Coronary artery (tissue), 2 donors: ENCODE measurements at places on chromosomes 12 and 14.

DNA sequence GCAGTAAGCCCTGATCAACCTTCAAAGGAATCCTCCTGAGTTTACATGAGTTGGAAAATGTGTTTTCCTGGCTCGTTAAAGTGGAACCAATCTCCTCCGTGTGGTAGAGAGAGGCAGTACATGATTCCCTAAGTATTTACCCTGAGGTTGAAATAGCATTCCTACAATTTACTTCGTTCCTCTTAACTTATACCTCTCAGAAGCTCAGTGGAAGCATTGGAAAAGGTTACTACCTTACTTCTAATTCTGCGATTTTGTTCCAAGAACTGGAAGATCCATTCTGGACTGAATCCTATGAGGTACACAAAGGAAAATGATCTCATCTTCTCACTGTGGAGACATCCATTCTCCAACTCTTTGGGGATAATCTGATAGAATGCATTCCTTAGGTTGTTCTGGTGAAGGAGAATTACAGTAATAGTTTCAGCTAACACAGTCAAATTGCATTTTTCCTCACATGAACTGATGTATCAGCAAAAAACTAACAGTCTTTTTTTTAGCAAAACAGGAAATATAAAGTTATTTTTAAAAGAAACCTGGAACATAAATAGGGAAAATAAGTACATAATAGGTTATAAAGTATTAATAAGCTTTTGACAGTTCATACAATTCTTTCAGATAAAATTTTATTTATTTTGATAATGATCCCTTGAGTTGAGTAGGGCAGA lies 475.6 kb downstream of the PDZRN4 start:
- no peak for DNase-seq

DNA sequence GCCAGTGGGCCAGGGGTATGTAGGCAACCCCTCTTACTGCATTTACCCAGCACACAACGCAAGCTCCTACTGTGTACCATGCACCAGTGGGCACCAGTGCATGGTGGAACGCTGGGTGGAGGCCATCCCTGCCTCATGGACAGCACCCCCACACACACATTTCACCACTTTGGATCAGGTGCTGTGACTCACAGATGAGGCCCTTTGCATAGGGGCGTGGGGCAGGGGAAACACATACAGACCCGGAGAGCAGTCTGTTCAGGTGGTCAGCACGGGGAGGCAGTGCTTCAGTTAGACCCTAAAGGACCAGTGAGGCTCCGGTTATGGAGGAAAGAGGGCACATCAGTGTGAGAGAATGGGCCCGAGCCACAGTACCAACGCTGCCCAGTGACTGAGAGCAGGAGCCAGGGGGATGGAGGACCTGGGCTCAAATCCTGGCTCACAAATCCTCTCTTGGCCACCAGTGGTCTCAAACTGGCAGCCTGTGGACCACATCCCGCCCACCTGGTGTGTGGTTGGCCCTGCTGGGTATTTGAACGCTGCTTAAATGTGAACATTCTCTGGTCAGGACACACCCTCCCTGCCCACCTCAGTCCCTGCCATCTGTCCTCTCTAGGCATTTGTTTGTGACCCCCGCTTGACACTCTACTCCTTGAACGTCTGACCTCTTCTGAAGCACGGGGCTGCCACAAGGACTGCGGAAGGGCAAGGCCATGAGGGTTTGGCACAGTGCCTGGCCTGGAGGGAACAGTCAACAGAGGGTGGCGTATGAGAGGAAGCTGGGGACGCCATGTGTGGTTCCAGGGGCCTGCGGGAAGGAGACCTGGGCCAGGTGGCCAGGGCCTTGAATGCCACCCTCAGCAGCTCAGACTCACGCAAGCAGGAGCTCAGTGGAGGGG lies 46.7 kb downstream of the FAM222A start:
- DNase-seq = peak; percentile 53

GRCh38 chr14:40414386-40414785 lies 982.2 kb upstream of the FBXO33 start:
- DNase-seq = no peak

DNA sequence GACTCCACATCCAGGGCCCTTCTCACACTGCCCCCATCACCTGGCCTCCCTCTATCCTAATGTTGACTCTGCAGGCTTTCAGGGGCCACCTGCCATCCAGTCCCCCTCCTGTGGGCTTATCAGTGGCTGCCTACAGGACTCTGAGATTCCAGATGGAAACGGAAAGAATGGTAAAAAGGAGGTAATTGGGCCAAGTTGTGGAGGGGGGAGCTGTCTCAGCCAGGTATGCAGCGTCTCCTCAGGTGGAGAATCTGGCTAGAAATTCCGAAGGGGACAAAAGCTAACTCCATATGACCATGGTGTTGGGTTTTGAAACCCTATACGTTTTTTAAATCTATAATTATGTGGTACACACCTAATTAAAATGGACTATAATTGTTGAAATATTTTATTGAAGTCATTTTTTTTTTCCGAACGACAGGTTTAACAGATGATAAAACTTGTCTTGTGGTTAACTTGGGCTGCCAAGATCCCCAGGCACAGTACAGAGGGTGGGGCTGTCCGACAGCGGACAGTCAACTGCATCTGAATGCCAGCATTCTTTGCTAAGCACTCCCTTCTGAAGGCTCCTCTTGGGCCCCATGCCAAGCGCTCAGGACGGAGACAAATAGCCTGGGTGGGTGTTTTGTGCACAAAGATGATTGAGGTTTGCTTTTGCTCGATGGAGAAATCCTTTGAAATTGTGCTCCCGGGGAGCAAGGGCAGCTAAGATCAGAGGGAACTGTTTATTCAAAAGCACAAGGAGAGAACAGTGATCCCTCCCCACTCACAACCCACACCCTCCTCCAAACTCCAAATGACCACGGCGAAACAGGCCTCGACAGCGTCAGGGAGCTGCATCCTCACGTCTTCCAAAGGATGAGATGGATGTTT lies 365.6 kb downstream of the BCL11B start:
- no peak for DNase-seq

GRCh38 chr14:71855399-71856036 lies 76.7 kb upstream of the RGS6 start:
- no peak for DNase-seq

DNA sequence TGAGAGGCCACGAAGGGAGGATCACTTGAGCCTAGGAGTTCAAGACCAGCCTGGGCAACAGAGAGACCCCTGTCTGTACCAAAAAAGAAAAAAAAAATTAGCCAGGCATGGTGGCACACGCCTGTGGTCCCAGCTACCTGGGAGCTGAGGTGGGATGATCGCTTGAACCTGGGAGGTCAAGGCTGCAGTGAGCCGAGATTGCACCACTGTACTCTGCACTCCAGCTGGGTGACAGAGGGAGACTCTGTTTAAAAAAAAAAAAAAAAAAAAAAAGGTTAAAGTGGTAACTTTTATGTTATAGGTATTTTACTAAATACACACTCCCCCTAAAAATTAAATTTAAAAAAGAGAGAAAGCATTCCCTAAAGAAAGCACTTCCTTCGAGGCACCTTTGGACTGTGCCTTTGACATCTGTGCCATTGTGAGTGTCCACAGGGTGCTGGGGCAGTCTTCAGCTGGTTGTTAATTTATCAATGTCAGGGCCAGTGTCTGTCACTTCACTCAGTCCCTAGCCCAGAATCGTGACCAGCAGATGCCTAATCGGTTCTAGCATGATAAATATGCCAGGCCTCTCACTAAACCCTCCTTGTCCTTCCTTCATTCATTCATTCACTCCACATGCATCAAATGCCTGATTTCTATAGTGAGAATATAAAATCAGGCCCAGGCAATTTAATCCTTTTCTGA lies 63.1 kb downstream of the B4GALNT3 start:
- no peak for DNase-seq

- no peak for DNase-seq
These were observed 10.7 kb upstream of the KRT80 start for GRCh38 chr12:52202361-52203078.

DNA sequence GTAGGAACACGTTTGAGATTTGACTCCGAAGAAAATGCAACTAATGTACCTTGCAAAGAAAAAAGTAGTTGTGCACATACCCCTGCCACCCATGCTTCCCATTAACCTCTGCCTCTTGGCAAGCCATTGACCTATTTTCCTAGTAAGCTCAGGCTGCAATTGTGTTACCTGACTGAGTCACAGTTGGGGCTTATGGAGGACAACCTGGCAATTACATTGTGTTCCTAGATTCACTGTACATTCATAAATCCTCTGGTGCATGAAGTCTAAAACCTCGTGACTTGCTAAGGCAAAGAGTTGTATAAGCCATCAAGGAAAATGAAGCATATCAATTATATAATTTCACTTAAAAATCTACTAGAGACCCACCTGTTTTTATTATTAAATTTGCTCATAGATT lies 62.0 kb upstream of the DUSP6 start:
- DNase-seq = no peak

- DNase-seq = no peak
These were observed 6.6 kb downstream of the TAPBPL start for GRCh38 chr12:6458281-6459003.

GRCh38 chr12:122882908-122883558 lies 12.9 kb downstream of the VPS37B start:
- DNase-seq = no peak

- DNase-seq = no peak
These were observed 14.5 kb downstream of the GMFB start for GRCh38 chr14:54474232-54474793.

DNA sequence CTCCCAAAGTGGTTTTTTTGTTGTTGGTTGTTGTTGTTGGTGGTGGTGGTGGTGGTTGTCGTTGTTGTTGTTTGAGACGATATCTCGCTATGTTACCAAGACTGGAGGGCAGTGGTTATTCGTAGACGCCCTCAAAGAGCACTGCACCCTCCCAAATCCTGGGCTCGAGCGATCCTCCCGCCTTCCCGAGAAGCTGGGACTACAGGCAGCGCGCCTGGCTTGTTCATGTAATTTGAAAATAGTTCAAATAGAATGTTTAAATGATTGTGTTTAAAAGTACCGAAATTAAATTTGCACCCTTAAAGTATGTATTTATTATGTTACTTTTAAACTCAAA lies 439 bp upstream of the ANAPC5 start:
- no peak for DNase-seq

DNA sequence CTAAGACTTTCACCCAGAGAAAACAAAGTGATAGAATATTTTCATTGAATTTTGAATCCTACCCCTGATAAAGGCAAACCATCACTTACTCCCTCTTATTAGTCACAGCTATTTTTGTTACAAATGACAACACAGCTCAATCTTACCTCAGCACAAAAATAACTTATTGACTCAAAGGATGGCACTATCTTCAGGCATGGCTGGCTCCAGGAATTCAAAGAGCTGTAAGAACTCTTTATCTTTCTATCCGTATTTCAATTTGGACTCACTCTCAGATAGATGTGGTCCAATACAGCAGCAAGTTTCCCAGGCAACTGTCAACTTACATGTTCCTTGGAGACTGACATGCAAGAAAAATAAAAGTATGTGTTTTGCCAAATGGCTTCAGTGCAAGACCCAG lies 709.4 kb upstream of the MDGA2 start:
- no peak for DNase-seq

DNA sequence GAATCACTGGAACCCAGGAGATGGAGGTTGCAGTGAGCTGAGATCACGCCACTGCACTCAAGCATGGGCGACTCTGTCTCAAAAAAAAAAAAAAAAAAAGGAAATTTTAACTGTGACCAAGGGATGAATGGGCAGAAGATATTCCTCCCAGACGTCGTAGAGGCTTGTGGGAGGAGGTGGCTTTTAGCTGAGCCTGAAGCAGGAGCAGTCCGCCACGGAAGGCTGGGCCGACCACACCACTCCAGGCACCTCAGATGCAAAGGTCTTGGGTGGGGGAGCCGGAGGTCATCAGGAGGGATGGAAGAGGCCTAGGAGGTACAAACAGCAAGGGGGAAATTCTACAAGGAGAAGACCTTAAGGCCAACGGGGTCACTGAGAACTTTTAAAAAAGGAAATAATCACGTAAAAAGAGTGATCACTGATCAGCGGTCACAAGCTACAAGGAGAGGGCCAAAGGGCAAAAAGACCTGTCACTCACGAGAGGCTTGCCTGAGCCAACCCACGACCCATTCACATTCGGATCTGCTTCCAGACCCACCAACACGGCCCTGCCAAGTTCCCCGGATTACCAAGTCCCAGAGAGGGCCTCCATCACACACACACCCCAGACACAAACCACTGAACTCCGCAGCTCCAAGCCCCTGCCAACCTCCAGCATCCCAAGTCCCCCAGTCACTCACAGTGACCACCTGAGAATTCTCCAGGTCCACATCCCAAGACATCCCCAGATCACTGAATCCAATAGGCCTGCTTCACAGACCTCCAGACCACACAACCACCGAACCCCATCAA lies 3.5 kb downstream of the ZNF605 start:
- no peak for DNase-seq
